ENCODE measurements at places on chromosomes 2 and 18.

DNA sequence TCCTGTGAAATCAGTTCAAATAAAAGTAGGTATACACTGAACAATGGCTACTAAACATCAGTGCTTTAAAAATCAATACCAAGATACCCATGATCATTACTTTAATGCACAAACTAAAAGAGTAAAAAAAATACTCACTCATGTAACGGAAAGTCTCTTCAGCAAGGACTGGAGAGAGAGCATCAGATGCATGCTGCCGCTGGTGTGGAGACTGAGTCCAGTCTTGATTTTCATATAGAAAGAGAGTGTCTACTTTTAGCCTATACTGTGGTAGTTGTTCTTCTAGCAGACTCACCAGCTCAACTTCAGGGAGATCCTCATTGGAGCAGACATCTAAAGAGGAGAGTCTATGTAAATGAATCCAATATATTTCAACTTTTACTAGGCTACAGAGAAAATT lies 44.0 kb downstream of the TRAK2 start:
- DNase-seq, result no peak

DNA sequence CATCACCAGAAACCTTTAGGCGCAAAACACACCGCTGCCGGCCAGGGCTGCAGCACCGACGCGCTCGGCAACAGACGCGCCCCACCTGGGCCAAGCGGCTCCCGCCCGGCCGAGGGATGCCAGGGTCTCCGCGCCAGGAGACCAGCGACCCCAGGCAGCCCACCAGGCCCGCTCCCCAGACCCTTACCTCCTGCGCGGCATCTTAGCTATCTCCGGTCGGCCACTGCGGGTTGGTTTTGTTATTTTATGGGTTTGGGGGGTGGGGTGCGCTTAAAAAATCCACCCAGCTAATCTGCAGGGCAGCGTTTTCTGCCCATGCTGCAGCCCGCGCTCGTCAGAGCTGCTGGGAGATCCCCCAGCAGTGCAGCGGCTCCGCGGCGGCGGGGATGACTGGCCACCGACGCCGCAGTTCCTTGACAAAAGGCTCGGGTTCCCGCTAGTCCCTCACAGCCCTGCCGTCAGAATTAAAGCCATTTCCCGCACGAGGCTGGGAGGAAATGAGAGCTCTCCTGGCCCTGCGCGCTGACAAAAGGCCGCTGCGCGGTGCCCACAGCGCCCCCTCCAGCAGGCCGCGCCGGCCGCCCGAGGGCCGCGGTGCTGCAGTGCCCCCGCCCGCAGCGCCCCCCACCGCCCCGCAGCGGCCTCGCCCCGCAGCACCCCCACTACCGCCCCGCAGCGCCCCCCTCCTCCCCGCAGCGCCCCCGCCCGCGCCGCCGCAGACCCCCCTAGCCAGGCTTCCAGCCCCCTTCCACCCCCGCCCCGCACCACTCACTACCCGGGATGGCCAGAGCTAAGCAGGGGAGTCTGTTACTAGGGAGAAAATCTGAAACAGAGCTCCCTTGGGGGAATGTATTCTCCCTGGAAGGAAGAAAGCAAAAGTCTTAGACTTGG lies at the start of gene ADD2:
Gene ADD2, minus strand, starts transcription at position 502 of the 891 bp plus-strand sequence. CDS start 61,792 bp downstream, outside the sequence.
- peak; percentile 28 for DNase-seq

- DNase-seq, result no peak
Observed at GRCh38 chr2:238108423-238109183, 8.5 kb downstream of the ESPNL start.

GRCh38 chr2:151260573-151261230 lies 961 bp downstream of the RBM43 start:
- DNase-seq, result no peak

DNA sequence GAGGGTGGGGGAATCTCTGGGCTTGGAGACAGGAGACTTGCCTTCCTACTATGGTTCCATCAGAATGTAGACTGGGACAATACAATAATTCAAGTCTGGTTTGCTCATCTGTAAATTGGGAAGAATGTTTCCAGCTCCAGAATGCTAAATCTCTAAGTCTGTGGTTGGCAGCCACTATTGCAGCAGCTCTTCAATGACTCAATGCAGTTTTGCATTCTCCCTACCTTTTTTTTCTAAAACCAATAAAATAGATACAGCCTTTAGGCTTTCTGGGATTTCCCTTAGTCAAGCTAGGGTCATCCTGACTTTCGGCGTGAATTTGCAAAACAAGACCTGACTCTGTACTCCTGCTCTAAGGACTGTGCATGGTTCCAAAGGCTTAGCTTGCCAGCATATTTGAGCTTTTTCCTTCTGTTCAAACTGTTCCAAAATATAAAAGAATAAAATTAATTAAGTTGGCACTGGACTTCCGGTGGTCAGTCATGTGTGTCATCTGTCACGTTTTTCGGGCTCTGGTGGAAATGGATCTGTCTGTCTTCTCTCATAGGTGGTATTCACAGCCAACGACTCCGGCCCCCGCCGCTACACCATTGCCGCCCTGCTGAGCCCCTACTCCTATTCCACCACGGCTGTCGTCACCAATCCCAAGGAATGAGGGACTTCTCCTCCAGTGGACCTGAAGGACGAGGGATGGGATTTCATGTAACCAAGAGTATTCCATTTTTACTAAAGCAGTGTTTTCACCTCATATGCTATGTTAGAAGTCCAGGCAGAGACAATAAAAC lies 6.5 kb downstream of the TTR start:
- no peak for DNase-seq

GRCh38 chr2:126513033-126513432 lies 142.9 kb upstream of the GYPC start:
- no peak for DNase-seq

DNA sequence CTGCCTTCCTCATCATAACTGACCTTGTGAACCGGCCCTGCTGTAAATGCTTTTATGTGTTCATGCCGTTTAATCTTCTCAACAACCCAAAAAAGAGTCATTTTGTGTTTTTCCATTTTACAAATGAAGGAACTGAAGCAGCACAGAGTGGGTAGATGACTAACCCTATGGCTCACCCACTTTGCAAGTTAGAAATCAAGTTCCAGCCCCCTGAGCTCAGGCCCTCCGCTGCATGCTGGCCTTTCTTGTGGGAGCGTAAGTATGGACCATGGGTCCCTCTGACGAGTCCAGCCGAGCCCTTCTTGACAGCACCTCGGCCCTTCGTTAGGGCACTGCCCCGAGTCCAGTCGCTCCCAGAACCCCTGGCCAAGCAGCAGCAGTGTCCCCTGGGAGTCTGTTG lies 194.6 kb downstream of the GLI2 start:
- no peak for DNase-seq

DNA sequence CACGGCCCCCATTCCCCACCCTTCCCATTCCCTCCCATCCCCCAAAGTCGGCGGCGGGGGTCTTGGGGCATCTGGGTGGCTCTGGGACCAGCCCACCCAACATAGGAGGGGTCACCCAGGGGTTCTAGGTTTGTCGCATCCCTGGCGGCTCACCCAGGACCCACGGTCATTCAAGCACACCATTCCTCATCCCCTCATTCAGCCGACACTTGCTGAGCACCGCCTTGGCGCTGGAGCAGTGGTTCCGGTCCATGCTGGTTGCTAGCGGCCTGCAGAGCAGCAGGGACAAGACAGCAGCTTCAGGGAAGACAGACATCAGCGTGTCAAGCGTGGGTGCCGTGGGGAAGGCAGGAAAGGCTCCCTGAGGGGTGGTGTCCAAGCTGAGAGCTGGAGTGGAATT lies 50.5 kb upstream of the OTOS start:
- DNase-seq, result no peak

GRCh38 chr2:217218269-217219163 lies 358.7 kb upstream of the TNP1 start:
- no peak for DNase-seq

DNA sequence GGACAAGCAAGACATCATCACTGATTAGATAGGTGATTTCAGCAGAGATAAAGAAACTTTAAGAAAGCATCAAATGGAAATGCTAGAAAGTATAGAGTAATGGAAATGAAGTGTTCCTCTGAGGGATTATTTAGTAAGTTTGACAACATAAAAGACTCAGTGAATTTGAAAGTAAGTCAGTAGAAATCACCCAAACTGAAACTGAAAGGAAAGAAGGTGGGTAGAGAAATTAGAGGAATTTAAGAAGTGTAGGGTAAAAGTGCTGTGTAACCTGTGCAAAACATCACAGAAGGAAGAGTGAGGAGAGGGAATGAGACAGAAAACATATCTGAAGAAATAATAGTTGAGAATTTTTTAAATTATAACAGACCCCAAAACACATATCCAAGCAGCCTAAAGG lies 343.1 kb downstream of the CBLN2 start:
- no peak for DNase-seq

- DNase-seq, result no peak
Observed at GRCh38 chr2:240898108-240898730, 2.3 kb upstream of the MAB21L4 start.

DNA sequence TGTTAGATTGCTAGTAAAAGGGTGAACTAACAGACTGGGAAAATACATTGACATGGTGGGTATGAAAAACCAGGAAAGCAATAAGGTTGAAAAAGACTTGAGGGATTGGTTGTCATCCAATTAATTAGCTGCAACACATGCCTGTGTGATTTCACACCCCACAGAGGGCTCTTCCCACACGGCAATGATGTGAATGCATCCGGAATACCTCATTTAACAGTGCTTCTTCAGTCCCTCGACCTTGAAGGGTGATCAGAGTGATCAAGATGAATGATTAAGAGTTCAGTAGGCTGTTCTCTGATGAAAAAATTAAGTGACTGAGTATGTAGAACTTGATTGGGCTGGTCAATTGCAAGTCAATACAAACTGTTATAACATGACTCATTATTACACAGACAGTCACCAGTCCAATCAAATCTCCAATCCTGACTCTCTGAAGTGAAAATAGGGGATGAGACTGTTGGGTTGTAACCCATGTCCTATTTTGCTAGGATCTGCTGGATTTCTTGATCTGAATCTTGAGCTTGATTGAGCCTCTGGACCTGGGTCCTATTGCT lies 924.9 kb upstream of the FAM98A start:
- DNase-seq, result no peak

GRCh38 chr2:220053919-220054318 lies 426.5 kb downstream of the SLC4A3 start:
- DNase-seq, result no peak

GRCh38 chr2:64945973-64946768 lies 43.0 kb upstream of the SLC1A4 start:
- DNase-seq, result no peak

DNA sequence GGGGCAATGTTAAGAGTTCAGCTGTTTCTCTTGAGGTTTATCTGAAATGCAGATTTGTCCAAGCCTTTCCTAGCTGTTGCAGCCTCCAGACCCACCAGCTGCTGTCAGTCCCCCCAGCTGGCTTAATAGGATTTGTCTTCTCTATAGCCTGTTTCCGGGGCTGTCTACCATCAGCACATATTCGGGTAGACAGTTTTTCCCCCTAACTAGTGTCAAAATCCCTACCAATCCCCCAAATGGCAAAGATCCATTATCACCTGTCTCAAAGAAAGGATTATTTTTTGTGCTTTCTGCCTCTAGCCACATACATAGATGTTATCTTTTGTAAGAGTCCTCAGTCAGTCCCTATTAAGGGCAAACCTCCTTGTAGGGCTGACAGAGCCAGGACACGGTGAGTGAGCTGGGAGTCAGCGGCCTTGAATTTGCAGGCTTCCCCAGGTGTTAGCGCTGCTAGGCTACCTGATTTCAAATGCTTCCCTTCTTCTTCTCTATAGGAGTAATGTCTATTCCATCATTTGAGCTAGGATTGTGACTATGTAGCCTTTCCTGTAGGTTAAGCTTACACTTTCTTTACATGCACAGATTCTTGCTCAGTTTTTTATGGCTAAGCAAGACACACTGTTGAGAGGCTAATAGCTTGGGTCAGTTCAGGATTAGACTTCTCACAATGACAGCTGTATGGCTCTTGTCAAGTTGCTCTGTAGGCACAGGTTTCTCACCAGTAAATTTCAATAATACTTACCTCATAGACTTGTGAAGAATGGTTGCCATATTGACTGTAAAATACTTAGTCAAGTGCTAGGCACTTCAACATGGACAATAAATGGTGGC lies 171.1 kb upstream of the UNC80 start:
- DNase-seq, result no peak

DNA sequence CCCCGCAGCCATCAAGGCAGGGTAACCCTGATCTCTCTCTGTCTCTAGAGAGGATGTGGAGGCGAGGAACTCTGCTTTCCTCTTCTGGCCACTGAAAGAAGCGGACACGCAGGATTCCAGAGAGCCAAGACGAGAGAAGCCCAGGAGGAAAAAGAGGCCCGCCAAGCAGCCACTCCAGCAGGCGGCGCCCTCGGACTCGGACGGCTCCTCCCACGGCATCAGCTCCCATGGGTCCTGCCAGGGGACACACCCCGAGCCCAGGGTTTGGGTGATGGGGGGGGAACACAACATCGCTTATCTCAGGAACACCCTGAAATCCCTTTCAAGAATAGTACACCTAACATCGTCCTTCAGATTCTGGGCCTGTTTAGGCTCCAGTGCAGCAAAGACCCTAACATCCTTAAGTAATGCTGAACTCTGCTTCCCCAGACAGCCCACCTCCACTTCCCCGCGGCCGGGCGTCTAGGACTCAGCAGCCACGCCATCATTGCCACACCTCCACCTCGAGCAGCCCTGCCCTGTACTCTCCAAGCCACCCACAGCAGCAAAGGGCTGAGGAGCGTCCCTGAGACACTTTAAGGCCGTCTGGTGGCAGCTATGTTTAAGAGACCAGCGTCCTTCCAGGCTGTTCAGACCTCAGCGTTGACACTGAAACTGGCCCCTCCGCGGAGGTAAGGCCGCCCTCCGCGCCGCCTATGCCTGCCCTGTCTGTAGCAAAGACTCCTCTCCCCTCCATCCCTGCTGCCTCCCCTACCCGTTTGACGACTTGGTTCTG lies 34.3 kb upstream of the CNGA3 start:
- DNase-seq, result no peak

DNA sequence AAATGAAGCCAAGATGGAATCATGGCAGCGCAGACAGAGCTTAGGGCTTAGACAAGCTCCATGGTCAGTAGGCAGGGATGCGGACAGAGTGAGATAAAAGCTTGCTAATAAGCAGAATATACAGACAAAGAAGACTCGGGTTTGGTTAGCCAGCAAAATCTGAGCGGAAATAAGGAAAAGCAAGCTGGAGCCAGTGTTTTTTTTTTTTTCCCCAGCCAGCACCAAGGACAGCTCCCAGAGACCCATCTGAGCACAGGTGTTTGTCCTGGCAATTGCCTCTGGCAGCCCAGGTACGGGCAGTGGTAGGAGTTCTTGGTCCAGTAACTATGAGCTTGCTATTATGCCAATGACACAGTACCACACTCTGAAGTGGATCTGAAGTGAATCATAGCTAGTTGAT lies 187.6 kb downstream of the ADCYAP1 start:
- DNase-seq, result no peak

- no peak for DNase-seq
Observed at GRCh38 chr2:32384529-32384928, 27.7 kb downstream of the BIRC6 start.
